ENCODE measurements at places on chromosomes 1 and 21. TPM values are rescaled to one million over a fixed set of nuclear protein-coding genes. Genes with fewer than 3 reads are reported as not detected.

The CNKSR1 gene
- total RNA-seq = not detected

The GRIK3 gene
- total RNA-seq = not detected

The TCEA3 gene
- 4.6 TPM for total RNA-seq

The CA6 gene
- total RNA-seq = not detected

The SV2A gene
- 23.4 TPM for total RNA-seq

The CDC73 gene
- total RNA-seq = 14.7 TPM

The LCE1A gene
- not detected for total RNA-seq

The CD1E gene
- total RNA-seq = not detected

The FGR gene
- total RNA-seq = 0.29 TPM

The CTH gene
- 7.6 TPM for total RNA-seq

The SYT11 gene
- total RNA-seq = 19.3 TPM
